ENCODE measurements at places on chromosomes 5 and 9. TPM values are rescaled to one million over a fixed set of nuclear protein-coding genes. Genes with fewer than 3 reads are reported as not detected.

GABRA6 gene
- total RNA-seq: 4.4 TPM

GPR150 gene
- not detected for total RNA-seq

DNA sequence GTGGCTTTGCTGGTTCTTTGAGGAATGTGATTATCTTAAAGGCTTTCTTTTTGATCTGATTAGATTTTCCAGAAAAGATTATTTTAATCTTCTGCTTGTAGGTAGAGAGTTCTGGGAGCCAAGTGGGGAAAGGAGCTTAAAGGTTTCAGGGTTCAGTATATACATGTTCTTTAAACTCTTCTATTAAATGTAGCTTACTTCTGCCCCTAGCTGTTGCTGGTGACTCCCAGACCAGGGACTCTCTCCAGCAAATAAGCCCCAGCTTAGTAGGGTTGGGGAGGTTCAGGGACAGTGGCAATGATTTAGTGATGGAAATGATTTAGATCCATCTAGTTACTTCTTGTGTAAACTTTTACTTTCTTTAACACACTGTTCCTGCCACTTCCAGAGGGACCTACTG lies 72.2 kb downstream of the SLC12A2 start:
- DNase-seq: no peak

GRCh38 chr5:143791848-143792731 lies 19.9 kb upstream of the HMHB1 start:
- peak; percentile 11 for DNase-seq

DNA sequence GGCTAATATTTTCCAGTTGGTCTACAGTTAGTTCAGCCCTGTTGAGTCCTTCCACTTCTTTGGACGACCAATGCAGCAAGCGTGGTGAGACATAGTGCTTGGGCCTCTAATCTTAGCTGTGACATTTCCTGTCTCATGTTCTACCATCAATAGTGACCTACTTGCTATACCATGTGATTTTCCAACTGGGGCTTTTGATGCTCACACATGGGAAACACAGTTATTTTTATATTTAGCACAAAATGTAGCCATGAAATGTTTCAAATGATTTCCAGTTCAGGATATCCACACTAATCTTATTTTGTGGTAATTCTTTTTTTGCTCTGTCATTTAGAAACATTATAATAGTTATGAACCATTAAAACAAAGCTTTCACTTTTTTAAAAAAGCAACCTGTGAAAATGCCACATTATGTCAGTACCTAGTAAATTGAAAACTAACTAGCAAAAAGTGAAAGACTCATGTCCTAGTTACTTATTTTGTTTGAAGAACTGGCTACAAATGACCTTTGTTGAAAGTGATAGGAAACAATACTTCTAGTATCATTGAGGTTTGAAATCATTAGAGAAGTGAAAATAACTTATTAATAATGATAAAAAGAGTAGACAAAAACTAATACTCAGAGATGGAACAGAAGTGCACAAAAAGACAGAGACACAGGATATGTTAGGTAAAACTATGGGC lies 18.3 kb downstream of the MARCHF3 start:
- DNase-seq: no peak

CCNH gene
- total RNA-seq: 170 TPM

PCDHAC1 gene
- 32.4 TPM for total RNA-seq

DNA sequence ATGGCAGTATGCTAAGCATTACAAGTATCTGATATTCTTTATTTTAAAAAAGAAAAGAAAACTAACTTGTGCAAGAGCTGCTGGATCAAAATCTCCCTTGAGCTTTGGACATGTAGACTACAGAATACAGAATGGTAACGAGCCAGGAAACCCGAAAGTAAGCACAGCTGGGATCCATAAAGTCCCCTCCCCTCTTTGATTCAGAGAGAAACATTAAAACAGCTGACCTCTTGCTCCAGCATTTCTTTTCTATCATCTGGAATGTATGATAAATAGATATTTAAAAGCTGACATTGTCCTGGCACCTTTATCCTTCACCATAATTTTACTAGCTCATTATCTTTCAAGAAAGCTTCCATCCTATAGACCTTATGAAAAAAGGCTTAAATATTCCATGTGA lies 28.2 kb upstream of the LPAR1 start:
- DNase-seq: no peak

GRCh38 chr5:151471276-151471675 lies 23.9 kb downstream of the SLC36A1 start:
- no peak for DNase-seq

DNA sequence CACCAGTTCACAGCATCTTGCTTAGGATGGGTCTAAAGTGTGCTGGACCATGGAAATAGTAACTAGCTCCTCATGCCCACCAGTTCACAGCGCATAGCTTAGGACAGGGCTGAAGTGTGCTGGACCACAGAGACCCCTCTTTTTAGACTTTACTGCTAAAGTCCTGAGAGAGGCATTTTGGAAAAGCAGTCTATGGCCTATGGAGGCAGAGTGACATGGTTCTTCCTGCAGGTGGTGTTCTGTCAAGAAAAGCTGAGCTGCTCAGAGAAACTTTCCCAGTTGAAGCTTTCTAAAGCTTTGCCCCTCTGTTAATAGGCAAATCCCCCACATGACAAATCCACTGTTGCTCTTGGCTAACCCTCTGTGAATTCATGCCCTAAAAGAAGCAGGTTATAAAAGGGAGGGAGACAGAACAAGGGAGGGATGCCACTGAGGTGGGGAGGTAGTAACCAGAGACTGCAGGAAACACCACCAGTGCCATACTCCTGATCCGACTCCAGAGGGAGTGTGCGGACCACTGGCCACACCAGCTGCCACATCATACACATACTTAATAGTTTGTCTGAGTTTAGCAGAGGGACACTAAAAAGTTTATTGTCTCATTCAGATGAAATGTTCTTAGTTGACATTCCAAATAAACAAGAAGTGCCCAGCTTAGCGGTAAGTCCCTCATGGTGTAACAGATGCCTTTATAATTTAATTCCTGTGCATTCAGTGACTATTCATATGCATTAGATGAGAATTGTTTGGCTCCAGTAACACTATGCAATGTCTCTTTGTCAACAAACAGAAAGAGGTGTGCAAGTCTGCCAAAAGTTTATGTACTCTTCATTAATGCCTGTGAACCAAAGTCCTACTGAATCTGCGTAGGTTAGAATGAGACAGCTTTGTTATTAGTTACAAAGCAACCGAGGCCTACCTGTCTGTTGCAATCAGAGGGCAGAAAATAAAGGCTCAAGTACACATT lies 236.2 kb upstream of the NFIL3 start:
- DNase-seq: no peak

- no peak for DNase-seq
These were observed 161.5 kb upstream of the KIF2A start for GRCh38 chr5:62144401-62145022.

CCL28 gene
- 0.18 TPM for total RNA-seq

DNA sequence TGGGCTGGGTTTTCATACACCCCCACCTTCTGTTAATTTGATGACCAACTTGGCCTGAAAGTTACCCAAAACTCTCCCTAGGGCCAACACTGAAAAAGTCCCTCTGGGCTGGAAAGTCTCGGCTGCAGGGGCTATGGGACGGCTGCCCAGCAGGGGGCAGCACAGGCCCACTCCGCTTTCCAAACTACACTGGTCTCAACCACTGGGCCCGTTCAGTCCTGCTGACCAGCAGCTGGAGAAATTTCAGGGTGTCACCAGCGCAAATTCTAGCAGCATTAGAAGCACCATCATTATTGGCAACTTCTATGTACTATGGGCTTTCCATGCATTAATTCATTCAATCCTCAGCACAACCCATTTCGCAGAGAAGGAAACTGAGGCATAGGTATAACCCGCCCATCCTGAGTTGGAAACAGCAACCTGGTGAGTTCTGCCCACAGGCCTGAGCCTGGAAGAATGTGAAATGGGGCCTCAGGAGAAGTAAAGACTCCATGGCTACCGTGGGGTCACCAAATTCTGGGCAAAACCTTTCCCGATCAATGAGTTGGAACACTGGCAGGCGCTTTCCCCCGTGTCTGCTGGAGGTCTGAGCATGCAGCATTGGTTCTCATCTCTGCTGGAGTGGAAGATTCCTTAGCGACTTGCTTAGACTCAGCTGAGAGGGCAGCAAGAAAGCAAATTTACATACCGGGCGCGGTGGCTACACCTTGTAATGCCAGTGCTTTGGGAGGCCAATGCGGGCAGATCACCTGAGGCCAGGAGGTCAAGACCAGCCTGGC lies 9.7 kb downstream of the ORM2 start:
- DNase-seq: no peak

TAF11L10 gene
- total RNA-seq: not detected

GRCh38 chr9:83199240-83199639 lies 136.3 kb upstream of the RASEF start:
- DNase-seq: peak; percentile 59

DNA sequence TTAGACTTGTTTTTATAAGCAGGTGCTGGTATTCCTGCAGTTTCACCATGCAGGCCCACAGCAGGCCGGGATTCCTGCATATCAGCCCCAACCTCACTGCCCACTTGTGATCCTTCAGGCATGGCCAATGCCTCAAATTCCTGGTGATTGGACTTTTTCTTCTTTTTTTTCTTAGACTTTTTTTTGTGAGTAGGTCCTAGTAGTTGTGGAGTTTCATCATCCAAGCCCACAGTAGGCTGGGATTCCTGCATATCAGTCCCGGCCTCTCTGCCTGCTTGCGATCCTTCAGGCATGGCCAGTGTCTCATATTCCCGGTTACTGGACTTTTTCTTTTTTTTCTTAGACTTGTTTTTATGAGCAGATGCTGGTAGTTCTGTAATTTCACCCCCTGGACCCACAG lies 4.8 kb downstream of the TTF1 start:
- no peak for DNase-seq

- peak; percentile 63 for DNase-seq
These were observed 709 bp downstream of the ELL2 start for GRCh38 chr5:95960667-95961616.

NPR3 gene
- total RNA-seq: 3.6 TPM

GRCh38 chr5:103355579-103355978 lies 97.0 kb downstream of the MACIR start:
- DNase-seq: no peak

TSSK1B gene
- 0.73 TPM for total RNA-seq

SLC12A7 gene
- total RNA-seq: 10.1 TPM

DNA sequence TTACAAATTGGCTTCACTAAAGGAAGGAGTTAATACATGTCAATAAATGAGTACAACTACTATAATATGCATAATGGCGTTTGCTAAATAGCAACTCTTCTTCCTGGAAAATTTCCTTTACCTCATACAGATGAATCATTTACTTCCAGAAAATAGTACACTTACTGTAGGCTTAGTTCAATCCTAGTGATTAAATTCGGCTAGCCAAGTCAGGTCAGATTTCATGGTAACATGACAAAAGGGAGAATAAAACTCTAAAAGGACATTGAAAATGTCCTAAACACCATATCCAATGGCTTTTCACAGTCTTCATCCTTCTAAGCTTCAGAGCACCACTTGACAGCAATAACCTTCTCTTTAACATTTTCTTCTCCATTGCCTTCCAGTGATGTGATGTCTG lies 42.1 kb upstream of the ZFAND5 start:
- DNase-seq: no peak

- no peak for DNase-seq
These were observed 223.2 kb downstream of the PBX3 start for GRCh38 chr9:125970340-125970739.

GRCh38 chr5:82886911-82887310 lies 190.3 kb downstream of the TMEM167A start:
- no peak for DNase-seq

GRCh38 chr5:142784401-142784955 lies 14.3 kb downstream of the ARHGAP26 start:
- no peak for DNase-seq

GABRB2 gene
- total RNA-seq: 63.2 TPM
